ENCODE measurements at places on chromosomes 5 and 9.

- DNase-seq: peak; percentile 33
Measured at GRCh38 chr5:128844354-128844923, 120.8 kb upstream of the SLC27A6 start.

DNA sequence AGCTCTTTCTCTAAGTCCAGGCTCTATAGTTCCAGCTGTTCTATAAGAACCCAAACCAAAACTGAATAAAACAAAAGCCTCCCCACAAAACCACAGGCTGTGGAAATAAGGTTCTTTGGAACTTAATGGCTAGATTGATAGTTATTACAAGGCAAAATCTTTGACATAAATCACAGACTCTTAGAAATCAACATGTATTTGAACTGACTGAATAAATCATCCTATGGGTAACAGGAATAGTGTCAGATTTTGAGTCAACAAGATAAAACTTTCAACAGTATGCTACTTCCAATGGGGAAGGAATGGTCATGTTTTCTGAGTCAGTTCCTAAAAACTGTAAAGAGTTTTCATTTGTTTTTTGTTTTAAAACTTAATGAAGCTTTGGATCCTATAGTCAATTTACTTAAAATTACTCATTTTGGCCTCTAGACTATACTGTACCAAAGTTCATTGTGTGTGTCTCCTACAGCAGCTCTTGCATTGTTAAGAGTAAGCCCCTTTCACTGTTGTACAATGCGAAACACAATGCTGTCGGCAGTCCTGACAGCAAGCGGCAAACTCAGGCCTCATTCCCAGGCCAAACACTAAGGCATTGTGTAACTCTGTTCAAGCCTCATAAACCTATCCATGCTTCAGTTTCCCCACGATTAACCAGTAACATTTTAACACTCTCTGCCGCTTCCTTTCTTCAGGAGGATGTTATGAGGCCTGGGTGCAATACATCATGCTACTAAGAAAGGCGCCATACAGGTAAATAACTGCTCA is 134.1 kb downstream of the ARL15 start:
- no peak for DNase-seq

GRCh38 chr5:594226-594860 is 17.8 kb upstream of the CEP72 start:
- no peak for DNase-seq

GRCh38 chr9:84759300-84759750 is 89.8 kb downstream of the NTRK2 start:
- peak; percentile 57 for DNase-seq

GRCh38 chr9:86598411-86599239 is 244.4 kb upstream of the TUT7 start:
- DNase-seq: no peak
